SJSA1 (cell line): ENCODE measurements at places on chromosomes 4 and X. TPM values are rescaled to one million over a fixed set of nuclear protein-coding genes. Genes with fewer than 3 reads are reported as not detected.

DNA sequence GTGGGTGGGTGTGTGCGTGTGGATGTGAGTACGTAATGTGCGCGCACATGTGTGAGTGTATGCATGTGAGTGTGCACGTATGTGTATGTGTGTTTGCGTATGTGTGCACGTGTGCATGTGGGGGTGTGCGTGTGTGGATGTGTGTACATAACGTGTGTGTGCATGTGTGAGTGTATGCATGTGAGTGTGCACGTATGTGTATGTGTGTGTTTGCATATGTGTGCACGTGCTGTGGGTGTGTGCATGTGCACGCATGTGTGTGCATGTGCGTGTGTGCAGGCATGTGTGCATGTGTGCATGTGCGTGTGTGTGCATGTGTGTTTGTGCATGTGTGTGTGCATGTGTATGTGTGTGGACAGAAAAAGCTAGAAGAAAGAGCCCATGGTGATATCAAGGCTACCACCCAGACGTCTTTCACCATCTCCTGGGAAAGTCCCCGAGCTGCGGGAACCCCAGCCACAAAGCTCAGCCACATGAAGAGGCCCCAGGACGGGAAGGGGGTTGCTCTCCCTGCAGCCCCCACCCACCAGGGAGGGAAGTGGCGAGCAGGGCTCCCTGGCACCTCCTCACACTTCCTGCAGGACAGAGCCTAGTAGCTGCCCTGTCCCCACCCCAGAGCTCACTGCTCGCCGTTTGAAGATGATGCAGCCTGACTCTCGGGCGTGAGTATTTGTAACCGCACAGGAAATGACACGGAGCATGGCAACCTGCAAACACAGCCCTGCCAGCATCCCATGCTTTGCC, 108.3 kb downstream of the DCTD start:
- no peaks in the 10 kb centered on the region for H3K36me3 ChIP-seq
- H3K4me1 ChIP-seq = peaks cover 29% of the 10 kb centered on the region
- H3K27ac ChIP-seq = no peak overlapping the region; the same call in 1 of the 2 replicates
- peak; percentile 71 for DNase-seq
- no peak overlapping the region for H3K4me3 ChIP-seq

DNA sequence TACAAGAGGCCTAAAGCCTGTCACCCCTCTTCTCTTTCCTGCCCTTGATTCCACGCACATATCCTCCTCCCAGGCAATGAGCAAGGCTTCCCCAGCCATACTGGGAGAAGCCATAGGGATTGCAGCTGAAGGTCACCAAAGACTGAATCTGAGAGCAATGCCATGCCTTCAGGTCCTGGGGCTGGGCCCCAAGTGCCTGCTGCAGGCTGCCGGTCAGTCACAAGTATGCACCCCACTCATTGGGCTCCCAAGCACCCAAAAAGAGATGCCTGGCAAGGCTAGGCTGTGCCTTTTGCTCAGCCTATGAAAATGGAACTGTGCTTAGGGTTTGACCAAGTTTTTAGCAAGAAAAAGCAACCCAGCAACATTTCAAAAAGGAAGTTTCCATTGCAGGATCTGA, 210.6 kb upstream of the MAMLD1 start:
- no peak overlapping the region for H3K4me3 ChIP-seq
- no peaks in the 10 kb centered on the region for H3K36me3 ChIP-seq
- DNase-seq = no peak
- H3K4me1 ChIP-seq = peaks cover 11% of the 10 kb centered on the region
- no peak overlapping the region for H3K27ac ChIP-seq

- DNase-seq = peak; percentile 70
- H3K27me3 ChIP-seq = no peaks in the 10 kb centered on the region
- no peak overlapping the region for H3K4me3 ChIP-seq
- no peak overlapping the region; the same call in 1 of the 2 replicates for H3K27ac ChIP-seq
These were observed 187.5 kb downstream of the QDPR start for GRCh38 chr4:17324386-17324830.

DNA sequence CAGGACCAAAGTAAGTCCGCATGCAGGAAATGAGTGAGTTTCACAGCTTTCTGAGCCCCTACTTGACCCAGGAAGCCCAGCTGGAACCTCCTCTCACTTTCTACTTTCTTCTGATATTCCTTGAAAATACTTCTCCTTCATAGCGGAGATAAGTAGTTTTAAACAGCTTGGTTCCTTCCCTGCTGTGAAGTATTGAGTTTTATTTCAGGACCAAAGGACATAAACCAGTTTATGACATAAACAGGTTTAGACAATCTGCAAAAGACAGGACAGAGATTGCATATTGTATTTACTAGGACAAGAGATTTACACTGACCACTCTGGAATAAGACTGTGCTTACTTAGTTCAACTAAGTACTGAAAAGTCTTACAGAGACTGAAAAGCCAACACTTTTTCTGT, 54.8 kb downstream of the PAGE2 start:
- no peaks in the 10 kb centered on the region for H3K36me3 ChIP-seq
- no peak for DNase-seq

DNA sequence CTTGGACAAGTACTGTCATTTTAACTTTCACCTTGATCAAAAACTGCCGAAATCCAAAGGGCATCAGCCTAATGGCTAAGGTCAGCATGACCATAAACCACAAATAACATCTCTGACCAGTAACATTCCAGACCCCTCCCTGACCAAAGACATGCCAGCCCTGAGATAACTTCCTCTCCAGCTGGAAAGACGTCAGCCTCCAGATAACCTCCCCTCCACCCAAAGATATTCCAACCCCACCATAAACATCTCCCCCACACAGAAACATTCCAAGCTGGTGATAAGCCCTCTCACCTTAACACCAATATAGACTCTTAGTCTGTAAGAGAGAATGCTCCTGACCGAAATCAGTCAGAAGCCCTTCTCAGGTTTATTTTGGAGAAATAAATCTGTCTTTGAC, 7.4 kb downstream of the PPP1R2C start:
- no peak for DNase-seq
- H3K27me3 ChIP-seq = no peaks in the 10 kb centered on the region
- H3K4me1 ChIP-seq = no peaks in the 10 kb centered on the region
- no peak overlapping the region for H3K27ac ChIP-seq
- H3K4me3 ChIP-seq = no peak overlapping the region

- peak overlapping the region; percentile 60 for H3K27ac ChIP-seq
- no peaks in the 10 kb centered on the region for H3K36me3 ChIP-seq
- no peak for DNase-seq
- peak overlapping the region; percentile 53 for H3K4me3 ChIP-seq
- peaks cover 16% of the 10 kb centered on the region for H3K4me1 ChIP-seq
These were observed 707 bp upstream of the SHROOM4 start for GRCh38 chrX:50814701-50815100.

DNA sequence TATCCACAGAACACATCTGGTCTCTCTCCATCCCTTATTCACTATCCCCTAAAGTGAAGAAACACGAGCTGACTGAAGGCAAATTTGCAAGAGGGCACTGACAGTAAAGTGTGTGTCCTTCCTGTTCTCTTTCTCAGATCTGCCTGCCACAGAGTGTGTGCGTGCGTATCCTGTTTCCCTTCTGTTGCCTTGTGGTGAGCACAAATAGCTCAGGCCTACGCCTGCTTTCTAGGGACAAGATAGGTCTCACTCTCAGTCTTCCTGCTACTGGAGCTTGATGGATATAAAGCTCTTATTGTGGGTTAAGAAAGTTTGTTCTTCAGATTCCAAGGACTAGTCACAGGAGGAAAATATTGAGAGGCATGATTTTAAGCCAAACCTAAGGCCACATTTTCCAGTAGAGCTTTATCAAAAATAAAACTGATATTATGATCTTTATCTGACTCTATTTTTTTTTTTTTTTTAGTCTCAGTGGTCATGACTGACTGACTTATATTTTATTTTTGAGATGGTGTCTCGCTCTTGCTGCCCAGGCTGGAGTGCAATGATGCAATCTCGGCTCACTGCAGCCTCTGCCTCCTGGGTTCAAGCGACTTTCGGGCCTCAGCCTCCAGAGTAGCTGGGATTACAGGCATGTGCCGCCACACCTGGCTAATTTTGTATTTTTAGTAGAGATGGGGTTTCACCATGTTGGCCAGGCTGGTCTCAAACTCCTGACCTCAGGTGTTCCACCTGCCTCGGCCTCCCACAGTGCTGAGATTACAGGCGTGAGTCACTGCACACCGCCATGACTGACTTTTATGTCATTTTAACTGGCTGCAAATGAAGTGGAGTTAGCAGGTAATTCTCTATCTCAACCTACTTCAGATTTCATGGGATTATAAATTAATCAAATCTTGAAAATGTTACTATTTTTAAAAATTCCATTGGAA, 140.3 kb upstream of the SH3RF1 start:
- H3K36me3 ChIP-seq = no peaks in the 10 kb centered on the region
- H3K27me3 ChIP-seq = no peaks in the 10 kb centered on the region
- no peak overlapping the region for H3K27ac ChIP-seq
- no peak overlapping the region for H3K4me3 ChIP-seq
- peaks cover 11% of the 10 kb centered on the region for H3K4me1 ChIP-seq

- H3K4me1 ChIP-seq = no peaks in the 10 kb centered on the region
- H3K4me3 ChIP-seq = no peak overlapping the region
- no peaks in the 10 kb centered on the region for H3K36me3 ChIP-seq
- H3K27me3 ChIP-seq = no peaks in the 10 kb centered on the region
- no peak for DNase-seq
- H3K27ac ChIP-seq = no peak overlapping the region
These were observed 1952.2 kb downstream of the PCDH7 start for GRCh38 chr4:32672359-32672758.

GRCh38 chrX:70196961-70197720, 19.9 kb downstream of the DGAT2L6 start:
- no peak overlapping the region for H3K27ac ChIP-seq
- no peak overlapping the region for H3K4me3 ChIP-seq
- no peaks in the 10 kb centered on the region for H3K27me3 ChIP-seq
- H3K36me3 ChIP-seq = no peaks in the 10 kb centered on the region
- H3K4me1 ChIP-seq = no peaks in the 10 kb centered on the region

- no peak overlapping the region for H3K27ac ChIP-seq
- no peaks in the 10 kb centered on the region for H3K4me1 ChIP-seq
- H3K4me3 ChIP-seq = no peak overlapping the region
These were observed 930.5 kb downstream of the ADGRL3 start for GRCh38 chr4:62130637-62131036.

- no peaks in the 10 kb centered on the region for H3K36me3 ChIP-seq
- DNase-seq = no peak
- no peak overlapping the region for H3K4me3 ChIP-seq
- no peaks in the 10 kb centered on the region for H3K27me3 ChIP-seq
- no peaks in the 10 kb centered on the region for H3K4me1 ChIP-seq
- H3K27ac ChIP-seq = no peak overlapping the region
These were observed 6.0 kb downstream of the HPSE start for GRCh38 chr4:83328521-83329187.

- DNase-seq = no peak
- H3K36me3 ChIP-seq = peaks cover 84% of the 10 kb centered on the region
- no peak overlapping the region for H3K4me3 ChIP-seq
- H3K27ac ChIP-seq = no peak overlapping the region
- H3K27me3 ChIP-seq = no peaks in the 10 kb centered on the region
These were observed 66.6 kb downstream of the CLDN22 start for GRCh38 chr4:183253451-183253850.

GRCh38 chr4:44447563-44448504, 775 bp downstream of the KCTD8 start:
- no peak overlapping the region; the same call in 1 of the 2 replicates for H3K4me3 ChIP-seq
- no peak for DNase-seq
- peaks cover 8% of the 10 kb centered on the region for H3K27me3 ChIP-seq
- no peak overlapping the region for H3K27ac ChIP-seq
- no peaks in the 10 kb centered on the region for H3K4me1 ChIP-seq

DNA sequence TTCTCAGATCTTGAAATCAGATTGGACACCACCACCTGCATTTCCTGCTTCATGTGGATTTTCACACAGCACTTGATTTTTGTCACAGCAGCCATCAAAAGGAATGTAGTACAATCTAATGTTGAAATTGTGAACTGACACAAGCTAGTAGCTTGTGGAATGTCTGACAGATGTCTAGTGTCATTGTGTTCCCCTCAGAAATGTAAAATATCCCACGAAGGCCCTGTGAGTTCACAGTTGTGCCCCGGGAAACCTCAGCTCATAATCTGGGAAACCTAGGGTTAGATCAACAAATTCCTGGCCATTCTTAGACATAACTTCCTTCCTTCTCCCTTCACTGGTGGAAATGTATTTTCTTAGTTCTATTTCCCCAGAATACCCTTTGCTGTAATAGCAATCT, 205.7 kb downstream of the AR start:
- H3K27ac ChIP-seq = no peak overlapping the region
- no peaks in the 10 kb centered on the region for H3K4me1 ChIP-seq
- no peak for DNase-seq
- no peaks in the 10 kb centered on the region for H3K36me3 ChIP-seq
- no peaks in the 10 kb centered on the region for H3K27me3 ChIP-seq

GRCh38 chr4:90318193-90318592, 191.0 kb downstream of the CCSER1 start:
- no peak overlapping the region for H3K4me3 ChIP-seq
- H3K4me1 ChIP-seq = peaks cover 22% of the 10 kb centered on the region
- H3K27ac ChIP-seq = peak overlapping the region; percentile 93
- DNase-seq = no peak
- no peaks in the 10 kb centered on the region for H3K36me3 ChIP-seq
- no peaks in the 10 kb centered on the region for H3K27me3 ChIP-seq

GRCh38 chr4:150173982-150174398, 95.7 kb downstream of the DCLK2 start:
- no peaks in the 10 kb centered on the region for H3K27me3 ChIP-seq
- DNase-seq = no peak
- no peaks in the 10 kb centered on the region for H3K4me1 ChIP-seq
- H3K4me3 ChIP-seq = no peak overlapping the region

The NSUN7 gene
- total RNA-seq = not detected in 2 replicates

The VCX2 gene
- not detected in 2 replicates for total RNA-seq

The ADAMTS3 gene
- 0.45 and 0.81 TPM in 2 replicates for total RNA-seq

The EXOC1L gene
- total RNA-seq = not detected in 2 replicates

The RAI2 gene
- total RNA-seq = 0.13 TPM in 1 of 2 replicates, not detected in the other

The FABP2 gene
- not detected in 2 replicates for total RNA-seq

The EIF2S3 gene
- 100 and 162 TPM in 2 replicates for total RNA-seq

The PIGA gene
- total RNA-seq = 5.1 and 12.2 TPM in 2 replicates

The CCDC110 gene
- total RNA-seq = 0.19 and 0.71 TPM in 2 replicates

The TEX13C gene
- not detected in 2 replicates for total RNA-seq

The RWDD4 gene
- total RNA-seq = 30.5 and 40.7 TPM in 2 replicates
